ENCODE measurements at places on chromosomes 6 and 20.
A peak's percentile ranks its signal among the peaks of the same experiment; 100 is the strongest.

DNA sequence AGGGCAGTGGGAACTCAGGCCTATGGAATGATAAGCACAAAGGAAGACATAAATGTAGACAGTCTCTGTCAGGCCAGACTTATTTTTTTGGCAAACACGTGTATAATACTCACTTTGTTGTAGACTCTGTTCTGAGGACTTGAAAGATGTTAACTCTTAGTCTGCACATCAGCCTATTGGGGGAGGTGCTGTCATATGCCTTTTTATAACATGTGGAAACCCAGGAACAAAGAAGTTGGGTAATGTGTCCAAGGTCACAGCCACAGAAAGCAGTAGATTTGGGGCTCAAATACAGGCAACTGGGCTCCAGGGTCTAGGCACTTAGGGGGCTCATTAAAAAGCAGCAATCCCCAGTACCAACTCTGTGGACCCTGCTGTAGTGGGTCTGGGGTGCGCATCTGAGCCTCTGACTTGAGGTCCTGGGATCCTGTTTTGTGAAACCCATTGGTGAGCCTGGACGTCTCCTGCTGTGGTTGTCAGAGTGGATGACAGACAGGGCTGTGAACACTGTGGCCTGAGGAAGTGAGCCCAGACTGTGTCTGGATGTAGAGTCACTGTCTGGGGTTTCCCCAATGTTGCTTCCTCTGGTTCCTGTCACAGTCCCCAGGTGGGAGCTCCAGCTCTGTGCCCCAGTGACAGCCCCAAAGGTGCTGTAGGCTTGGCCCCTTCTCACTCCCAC is 50.0 kb downstream of the CDH26 start:
- DNase-seq = peak; percentile 72

DNA sequence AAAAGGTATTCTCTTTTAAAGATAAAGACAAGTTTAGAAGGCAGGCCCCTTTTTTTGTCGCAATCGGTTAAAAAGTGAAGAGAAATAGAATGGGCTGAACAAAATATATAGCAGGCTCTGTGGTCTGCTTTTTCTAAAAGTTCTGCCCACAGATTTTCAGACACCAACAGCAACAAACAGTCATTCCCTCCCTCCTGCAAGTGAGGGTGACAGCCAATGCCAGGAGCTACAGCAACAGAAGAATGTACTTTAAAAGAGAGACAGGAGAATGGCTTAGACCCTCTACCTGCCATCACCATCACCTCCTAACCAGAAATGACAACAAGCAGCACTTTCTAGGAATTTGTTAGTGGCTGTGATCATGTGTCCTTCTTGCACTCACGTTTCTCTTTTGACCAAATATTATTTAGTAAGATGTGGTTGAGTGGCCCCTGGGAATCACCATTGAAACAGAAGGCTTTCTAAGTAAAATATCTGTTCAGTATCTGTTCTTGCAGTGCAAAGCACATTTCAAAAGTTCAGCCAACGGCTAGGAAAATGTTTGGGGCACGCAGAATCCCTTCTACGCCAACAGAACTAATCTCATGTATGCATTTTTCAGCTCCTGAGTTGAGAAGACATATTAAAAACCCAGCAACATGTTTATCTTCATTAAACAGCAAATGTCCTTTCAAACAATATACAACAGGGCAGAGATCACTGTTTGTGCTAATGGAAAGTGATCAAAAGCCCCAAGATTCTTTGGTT is 248.5 kb downstream of the ATXN1 start:
- DNase-seq = no peak

DNA sequence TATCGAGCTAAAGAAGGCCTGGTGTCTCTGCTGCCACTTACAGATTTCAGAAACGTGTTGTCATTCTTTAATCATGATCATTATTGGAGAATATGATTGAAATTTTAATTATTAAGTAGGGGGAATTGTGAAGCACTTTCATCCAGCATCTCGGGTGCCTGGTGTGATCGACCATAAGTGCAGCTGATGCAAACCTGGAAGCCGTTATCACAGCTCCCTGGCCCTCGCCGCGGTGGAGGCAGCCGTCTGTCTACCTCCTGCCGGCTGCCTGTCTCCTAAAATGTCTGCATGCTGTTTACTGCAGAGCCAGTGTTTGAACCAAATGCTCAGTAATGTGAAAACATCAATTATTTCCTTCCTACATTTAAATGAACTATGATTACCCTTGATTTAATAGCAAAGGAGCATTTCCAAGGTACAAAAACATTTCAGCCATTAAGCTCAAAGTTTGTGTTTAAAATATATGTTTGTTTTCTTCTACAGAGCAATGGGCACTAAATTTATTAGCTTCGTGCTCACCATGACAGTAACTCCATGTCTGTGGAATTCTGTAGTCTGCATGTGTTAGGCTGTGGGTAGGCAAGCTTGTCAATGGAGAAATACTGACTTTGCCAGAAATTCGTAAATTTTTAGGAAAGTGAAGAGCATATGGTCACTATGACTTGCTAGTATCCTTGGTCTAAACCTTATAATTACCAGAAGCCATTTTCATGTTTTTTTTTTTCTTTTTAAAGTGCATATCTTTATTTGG is 184.5 kb upstream of the AGPAT4 start:
- no peak for DNase-seq

- no peak for DNase-seq
Measured at GRCh38 chr6:88358846-88359245, 192.7 kb upstream of the CNR1 start.

DNA sequence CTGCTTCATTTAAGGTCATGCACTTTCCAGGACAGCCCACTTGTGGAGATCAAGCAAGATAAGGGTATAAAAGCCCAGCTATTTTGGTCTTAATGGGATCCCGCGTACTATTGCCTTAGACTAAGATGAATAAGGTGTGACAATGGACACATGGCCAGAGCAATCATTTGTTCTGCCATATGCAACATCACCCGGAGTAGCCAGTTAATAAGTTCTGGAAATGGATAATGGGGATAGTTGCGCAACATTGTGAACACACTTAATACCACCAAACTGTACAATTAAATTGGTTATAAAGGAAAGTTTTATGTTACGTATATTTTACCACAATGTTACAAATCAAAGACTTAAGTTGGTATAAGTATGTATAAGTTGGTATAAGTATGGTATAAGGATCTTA is 674.5 kb downstream of the HDGFL1 start:
- DNase-seq = no peak

GRCh38 chr6:136893187-136893586 is 28.9 kb upstream of the SLC35D3 start:
- no peak for DNase-seq

DNA sequence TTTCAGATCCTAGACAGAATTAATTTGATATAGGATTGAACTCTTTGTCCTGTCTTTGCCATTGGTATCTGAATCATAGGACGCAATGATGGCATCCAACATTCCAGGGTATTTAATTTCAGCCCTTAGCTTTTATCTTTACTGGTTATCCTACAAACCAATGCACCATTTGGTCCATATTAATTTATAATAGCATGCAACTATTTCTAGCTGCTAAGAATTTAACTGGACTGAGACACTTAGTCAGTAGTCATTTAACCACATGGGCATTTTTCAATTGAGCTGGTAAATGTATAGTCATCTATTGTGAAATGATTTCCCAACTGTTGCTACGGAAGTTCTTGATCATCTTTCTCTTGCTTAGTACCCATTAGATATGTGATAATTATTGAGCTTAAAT is 141.1 kb downstream of the CD164 start:
- peak; percentile 89 for DNase-seq

All from inflammatory macrophage treated with lipopolysaccharide for 1 hour (primary cell).